ENCODE measurements at places on chromosomes 5 and 9.

GRCh38 chr9:5736563-5737346 is 96.2 kb downstream of the ERMP1 start:
- no peak for DNase-seq

DNA sequence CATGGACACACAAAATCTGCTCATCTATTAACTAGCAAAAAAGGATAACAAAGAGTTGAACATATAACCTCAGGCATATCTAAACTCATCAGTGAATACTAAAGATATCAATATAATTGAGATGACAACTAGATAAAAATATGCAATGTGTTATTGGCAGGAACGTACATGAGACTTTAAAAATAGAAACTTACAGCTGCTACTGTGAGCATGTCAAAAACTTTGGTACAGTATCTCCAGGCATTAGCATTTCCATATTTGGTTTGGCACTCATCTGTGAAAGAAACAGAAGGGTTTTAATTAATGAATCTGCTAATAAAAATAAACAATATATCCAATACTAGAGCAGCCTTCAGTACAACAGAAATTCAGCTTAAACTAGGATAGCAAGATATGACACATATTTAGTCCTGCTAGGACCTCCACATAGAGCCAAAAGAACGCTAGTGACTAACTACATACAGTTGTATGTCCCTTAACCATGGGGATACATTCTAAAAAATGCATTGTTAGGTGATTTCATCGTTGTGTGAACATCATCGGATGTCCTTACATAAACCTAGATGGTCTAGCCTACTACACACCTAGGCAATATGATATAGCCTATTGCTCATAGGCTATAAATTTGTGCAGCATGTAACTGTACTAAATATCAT is 10.5 kb upstream of the SCAI start:
- DNase-seq = no peak

DNA sequence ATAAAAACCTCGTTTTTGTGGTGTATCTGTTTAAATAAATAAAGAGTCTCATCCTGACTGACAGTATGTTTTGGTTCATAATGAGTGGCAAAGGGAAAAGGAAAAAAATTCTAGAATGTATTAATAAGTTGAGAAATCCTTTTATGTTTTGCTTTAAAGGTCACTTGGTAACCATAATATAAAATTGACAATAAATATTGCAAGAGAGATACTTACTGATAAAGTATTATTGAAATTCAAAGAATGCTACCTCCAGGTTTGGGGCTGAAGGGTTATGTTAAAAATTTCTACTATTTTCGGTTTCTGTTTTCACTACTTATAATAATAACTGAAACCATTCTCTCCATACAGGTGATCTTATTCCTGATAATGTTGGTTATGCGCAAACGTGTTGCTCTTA is 85.4 kb upstream of the FSD1L start:
- no peak for DNase-seq

DNA sequence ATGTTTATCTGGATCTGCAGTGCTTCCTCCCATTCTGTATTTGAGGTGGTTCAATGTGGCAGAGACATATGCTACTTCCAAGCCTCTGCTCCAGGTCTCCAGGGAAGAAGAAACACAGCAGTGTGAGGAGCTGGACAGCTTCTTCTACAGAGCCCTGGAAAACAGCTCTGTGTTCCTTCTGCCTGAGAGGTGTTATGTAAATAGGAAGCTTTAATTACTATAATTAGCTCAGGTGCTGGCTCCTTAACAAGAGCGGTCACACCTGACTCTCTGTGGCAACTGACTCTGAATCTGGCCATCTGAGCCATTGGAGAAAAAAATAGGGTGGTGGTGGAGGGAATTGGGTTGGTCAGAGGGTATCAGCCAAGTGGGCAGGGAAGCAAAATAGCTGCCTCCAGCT is 332.4 kb upstream of the BRINP1 start:
- DNase-seq = no peak

GRCh38 chr5:172533058-172533398 is 78.7 kb upstream of the SH3PXD2B start:
- DNase-seq = no peak

GRCh38 chr5:101976933-101977332 is 319.2 kb downstream of the SLCO4C1 start:
- DNase-seq = no peak

DNA sequence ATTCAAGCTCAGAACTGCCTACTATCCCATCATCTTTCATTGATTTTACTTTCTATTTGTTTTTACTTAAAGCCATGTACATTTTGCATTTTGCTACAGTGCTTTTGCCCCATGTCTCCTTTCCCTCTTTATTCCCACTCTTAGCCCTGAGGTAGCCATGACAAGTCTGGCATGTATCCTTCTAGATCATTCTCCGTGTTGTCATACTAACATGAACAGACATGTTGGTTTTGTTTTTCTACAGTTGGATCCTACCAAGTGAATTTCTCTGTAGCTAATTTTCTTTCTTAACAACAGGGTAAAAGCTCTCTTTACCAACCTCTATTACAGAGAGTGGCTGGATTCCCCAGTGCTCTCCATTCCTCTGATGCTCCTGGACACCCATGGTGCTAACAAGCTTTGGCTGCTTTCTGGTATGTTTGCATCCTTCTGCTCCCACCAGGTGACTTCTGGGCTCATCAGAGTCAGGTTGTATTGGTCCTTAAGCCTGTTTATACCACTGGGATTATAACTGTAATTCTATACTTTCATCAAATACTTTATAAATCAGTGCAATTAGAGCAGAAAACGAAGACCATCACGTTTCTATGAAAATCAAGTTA is 38.8 kb upstream of the BOD1 start:
- no peak for DNase-seq
